ENCODE measurements at places on chromosomes 6 and 20.

DNA sequence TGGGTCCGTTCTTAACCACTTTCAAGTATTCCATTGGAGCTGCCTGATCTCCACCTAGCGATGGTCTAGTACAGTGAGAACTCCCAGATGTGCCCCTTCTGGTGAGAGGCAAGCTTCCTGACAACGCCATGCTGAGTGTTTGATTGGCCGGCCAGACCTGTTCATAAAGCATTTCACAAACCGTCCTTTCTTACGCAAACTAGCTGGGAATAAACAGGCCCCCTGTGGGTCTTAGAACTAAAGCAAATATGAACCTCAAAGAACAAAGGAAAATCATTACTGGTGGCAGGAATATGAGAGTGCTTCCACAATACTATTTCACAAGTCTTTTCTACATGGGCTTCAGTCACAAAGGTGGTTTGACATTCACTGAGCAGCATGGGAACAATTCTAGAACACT lies 15.6 kb upstream of the GCNT2 start:
- no peak for DNase-seq

DNA sequence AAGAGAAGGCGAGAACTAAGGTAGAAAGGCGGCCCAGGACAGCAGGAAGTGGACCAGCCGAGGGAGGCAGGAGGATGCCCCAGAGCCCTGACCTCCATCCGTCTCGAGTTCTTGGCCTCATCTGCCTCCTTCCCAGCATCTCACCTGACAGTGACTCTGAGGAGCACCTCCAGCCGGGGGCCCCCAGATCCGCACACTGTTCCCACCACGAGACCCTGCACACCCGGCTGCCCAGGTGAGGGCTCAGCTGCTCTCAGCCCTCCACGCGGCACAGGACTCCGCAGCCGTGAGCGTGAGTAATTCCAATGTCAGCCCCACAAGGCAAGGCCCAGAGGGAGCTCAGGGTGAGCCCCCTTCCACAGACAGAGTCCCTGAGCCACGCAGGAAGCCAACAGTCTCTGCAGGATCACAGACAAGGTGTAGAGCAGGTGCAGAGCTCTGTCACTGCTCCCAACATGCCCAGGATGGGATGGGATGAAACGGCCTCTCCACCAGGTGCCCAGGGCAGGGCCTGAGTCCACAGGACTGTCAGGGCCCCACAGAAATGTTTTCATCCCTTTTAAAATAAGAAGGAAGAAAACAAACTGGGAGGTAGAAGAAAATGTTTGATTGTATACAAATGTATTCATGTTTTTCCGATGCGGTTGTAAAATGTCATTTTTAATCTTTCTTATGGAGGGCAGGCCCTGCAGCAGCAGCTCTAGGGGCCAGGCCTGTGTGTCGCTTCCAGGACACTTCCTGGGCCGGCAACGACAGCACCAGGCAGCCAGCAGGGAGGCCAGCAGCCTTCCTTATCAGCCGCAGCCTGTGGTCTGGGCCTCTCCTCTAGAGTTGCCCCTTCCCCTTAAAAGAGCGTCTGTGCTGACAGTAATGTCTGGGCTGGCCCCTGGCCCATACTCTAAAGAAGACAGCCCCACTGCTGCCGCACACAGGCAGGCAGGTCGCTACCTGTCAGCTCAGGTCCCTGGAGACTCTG lies 66.9 kb downstream of the DLL1 start:
- DNase-seq: no peak

DNA sequence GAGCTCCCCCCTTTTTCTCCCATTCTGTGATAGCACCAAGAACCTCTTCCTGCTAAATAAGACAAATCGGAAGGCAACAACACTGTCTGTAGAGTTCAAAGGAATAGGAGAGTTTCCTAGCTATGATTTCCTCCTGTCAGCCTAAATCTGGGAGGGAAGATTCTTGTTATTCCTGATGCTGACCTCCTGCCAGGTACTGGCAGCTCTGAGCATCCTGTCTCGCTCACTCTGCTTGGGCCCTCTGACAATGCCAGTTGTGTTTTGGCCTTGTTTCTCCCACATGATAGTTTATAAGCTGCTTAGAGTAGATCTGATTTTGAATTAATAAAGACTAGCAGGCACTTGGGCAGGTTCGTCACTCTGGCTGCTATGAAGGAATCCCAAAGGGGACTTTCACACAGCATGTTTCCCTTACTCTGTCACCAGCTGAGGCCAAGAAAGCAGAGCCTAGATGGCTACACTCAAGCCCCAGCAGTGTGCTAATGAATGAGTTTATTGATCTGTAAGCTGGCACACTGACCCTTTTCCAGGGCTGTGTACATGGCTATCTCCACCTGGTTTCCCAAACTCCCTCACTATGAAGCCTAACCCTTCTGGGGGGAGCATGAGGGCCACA lies 52.3 kb downstream of the UQCC1 start:
- no peak for DNase-seq

DNA sequence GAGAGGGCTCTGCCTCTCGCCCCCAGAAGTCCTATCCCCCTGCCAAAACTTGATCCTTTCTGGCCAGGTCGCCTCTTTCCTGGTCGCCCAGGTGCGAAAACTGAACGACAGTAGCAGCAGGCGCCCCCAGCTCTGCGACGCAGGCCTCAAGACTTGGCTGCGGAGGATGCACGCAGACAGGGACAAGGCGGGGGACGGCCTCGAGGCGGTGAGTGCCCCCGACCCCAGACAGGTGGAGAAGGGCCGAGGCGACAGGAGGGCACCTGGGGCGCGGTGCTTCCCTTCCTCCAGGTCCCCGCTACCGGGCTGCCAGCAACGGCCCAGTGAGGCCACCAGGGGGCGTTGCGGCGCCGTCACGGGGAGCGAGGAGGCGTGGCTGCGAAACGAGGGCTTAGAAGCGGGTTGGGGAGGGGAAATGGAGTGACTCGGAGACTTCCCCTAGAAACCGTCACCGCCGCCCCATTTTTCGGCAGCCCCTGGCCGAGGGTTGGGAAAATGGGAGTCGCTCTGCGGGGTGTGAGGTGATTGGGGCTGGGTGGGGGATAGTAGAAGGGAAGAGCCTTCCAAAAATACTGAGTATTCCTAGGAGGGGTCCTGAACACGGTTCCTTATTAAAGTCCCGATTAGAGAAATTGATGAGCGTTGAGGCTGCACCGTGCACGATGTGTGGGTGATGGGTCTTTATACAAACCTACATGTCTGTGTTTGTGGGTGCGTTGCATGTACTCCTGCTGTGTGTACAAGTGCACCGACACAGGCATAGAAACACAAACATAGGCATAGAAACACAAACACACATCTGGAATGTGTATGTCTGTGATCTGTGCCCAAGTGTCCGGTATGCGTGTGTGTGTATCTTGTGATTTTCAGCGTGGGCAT lies 44.6 kb downstream of the ARHGAP40 start:
- DNase-seq: no peak

DNA sequence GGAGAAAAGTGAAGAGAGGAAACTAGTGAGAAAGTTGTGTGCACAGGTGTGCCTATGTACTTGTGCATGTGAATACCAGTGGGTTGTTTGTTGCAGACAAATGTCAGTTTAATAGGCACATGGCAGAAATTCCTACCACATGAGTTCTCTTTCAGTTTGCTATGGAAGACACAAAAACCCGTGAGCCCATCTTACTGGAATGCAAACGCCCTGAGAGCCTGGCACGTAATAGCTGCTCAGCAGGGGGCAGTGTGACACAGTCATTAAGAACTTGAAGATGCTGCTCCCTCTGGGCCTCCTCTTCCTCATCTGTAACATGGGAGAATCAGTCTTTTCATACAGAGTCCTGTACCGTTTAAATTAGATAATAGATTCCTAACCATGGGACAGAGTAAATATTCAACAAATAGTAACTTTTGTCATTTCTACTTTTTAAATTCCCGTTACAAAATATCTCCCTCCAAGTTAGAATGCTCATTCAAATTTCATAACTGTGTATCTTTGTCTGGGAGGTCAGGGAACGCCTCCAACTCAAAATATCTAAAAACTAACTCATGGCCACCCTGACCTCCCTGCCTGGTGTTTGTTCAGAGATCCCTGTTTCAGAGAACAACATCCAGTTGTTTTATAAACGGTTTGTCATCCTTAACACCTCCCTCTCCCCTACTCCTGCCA lies 802.9 kb downstream of the MAFB start:
- DNase-seq: no peak

DNA sequence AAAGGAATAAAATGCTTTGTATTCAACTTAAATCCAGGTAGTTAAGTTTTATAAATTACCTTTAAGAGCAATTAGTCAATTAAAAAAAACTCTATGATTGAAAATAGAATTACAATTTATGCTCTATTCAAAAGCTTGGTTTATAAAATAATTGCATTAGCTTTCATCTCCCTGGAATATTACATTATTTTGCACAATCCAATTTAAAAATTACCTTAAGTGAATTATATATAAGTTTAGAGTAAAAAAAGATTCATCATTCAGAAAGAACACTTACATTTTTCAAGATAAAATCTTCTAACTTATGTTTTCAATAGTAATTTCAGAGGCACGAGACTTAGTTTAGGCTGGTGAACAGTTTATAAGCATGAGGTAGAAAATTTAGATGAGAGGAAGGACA lies 14.9 kb downstream of the SSR1 start:
- DNase-seq: no peak

DNA sequence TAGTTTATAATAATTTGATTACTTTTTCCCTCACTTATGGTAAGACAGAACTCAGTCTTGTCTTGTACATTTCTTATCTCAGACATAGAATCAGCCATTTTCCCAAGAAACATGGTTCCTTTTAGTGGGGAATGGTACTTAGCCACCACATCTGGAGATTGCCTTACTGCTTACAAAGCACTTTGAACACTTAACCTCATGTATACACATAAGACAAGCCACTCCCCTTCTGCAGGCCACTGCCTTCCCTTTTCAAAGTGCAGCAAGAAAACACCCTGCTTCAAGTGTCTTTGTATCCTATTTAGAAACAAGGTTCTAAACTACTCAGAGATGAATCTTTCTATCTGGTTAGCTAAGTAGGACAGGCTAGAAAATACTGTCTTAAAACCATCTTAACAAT lies 159.2 kb downstream of the UBE3D start:
- DNase-seq: no peak

DNA sequence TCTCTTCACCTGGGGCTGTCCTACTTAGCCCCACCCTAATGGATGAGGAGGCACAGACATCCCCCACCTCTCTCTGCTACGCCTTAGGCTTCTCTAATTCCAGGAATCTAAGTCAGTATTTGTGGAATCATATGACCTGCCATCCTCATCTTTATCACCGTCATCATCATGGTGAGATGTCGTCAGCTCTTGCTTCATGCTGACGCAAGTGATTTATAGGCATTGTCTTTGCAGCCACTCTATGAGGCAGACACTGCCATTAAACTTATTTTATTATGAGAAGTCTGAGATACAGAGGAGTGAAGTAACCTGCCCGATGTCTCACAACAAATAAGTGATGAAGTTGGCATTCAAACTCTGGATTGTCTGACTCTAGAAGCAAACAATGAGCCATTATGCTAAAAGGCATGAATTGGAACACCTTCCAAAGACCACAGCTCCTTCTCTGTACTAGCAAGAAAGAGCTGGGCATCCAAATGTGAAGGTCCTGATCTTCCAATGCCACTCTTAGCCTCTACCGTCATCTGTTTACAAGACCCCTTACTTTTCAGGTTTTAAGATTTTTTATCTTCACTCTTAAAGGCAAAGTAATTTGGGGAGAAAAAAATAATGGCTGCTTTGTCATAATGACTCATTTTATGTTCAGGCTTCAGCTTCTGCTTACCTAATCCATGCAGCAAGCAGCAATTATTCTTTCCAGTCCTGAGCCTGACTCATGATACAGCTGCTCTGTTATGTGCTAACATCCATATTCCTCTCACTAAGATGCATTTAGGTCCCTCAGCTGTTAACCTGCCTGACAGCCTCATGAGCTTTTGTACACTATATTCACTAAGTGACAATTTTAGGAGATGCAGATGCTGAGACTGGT lies 113.7 kb upstream of the BCLAF1 start:
- no peak for DNase-seq

GRCh38 chr6:142699391-142699790 lies 245.6 kb downstream of the HIVEP2 start:
- no peak for DNase-seq

GRCh38 chr6:33761922-33762629 lies 15.4 kb upstream of the IP6K3 start:
- no peak for DNase-seq

DNA sequence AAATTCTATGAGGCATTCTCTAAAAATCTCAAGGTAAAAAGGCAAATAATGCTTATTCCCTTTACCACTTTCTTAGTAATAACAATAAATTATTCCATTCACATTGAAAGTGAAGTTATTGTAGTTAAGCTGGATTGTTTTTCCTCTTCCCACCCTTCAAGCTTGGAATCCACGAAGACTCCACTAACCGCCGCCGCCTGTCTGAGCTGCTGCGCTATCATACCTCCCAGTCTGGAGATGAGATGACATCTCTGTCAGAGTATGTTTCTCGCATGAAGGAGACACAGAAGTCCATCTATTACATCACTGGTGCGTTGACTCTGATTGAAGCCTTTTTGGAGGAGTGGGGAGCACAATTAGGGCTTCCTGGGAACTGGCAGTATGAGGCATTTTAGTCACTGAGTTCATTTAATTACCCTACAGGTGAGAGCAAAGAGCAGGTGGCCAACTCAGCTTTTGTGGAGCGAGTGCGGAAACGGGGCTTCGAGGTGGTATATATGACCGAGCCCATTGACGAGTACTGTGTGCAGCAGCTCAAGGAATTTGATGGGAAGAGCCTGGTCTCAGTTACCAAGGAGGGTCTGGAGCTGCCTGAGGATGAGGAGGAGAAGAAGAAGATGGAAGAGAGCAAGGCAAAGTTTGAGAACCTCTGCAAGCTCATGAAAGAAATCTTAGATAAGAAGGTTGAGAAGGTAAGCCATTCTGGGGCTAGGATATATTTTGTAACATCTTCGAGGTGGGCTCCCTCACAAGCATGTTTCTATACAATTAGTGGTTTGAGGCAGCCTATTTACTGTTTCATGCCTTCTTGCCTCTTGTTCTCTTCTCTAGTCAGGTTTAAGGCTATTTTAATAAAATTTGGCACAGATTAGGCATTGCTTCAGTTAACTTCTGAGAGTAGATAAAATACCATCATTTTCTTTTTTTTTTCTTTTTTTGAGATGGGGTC lies 4.9 kb downstream of the HSP90AB1 start:
- no peak for DNase-seq

DNA sequence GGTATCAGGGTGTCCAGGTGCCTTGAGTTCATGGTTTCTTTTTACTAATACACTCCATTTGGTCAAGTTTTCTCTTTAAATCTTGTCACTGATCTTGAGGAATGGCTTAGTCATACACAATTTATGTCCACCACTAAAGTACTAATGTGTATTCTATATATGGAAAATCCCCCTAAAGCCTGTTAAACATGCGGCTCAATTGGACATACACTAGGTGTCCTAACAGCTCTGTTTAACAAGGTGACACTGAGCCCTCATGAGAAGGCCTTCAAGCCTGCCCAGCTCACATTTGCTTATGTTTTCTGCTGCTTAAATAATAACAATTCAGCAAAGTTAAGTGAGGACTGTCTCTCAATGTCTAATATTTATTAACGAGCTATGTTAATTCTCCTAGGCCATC lies 31.5 kb downstream of the PDE7B start:
- no peak for DNase-seq

- no peak for DNase-seq
Observed at GRCh38 chr6:38681850-38682249, 21.1 kb downstream of the GLO1 start.

- no peak for DNase-seq
Observed at GRCh38 chr20:51354191-51354768, 188.2 kb downstream of the NFATC2 start.

Measured in glomerular endothelial cell (primary cell).